Activated naive CD8-positive, alpha-beta T cell treated with anti-CD3 and anti-CD28 coated beads for 36 hours (primary cell): ENCODE measurements at places on chromosomes 13 and 19.

GRCh38 chr19:456547-457110 lies 4.2 kb downstream of the SHC2 start:
- peaks cover 4% of the 10 kb centered on the region for H3K4me1 ChIP-seq
- no peak for DNase-seq
- no peaks in the 10 kb centered on the region for H3K36me3 ChIP-seq
- no peak overlapping the region for H3K27ac ChIP-seq
- H3K27me3 ChIP-seq = peaks cover 9% of the 10 kb centered on the region
- no peak overlapping the region for H3K4me3 ChIP-seq

GRCh38 chr19:57165846-57166245 lies 1.4 kb downstream of the DUXA start:
- H3K4me1 ChIP-seq = no peaks in the 10 kb centered on the region
- peaks cover 8% of the 10 kb centered on the region for H3K27me3 ChIP-seq
- no peak for DNase-seq
- no peak overlapping the region for H3K27ac ChIP-seq
- H3K36me3 ChIP-seq = no peaks in the 10 kb centered on the region

DNA sequence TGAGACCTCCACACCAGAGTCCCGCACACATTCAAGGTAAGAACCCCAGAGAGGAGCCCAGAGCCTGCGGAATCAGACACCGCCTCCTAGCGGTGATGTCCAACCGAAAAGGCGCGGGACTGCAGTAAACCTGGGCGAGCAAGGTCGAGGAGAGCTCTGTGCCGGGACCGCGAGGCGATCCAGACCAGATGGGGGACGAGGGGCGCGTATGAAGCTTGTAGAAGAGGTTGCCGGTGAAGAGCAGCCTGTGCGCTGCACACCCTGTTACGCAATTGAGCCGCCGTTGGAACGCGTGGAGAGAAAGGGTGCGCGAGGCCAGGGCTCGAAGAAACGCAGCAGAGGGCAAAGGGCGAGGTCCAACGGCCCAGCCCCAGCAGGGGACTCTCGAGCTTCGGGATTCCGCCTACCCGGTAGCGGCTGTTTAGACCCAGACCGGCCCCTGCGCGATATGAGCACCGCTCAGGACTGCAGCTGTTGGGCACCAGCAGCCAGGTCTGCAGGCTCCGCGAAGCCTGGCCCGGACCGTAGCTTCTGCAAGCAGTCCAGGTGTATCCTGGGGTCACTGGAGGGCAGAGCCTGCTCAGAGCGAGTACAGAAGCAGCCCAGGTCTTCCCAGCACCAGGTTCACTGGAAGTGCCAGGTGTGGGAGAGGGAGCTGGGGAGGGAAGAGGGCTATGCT lies 65.9 kb upstream of the ZNF599 start:
- H3K27ac ChIP-seq = no peak overlapping the region
- peak overlapping the region; percentile 62 for H3K4me3 ChIP-seq
- peaks cover 16% of the 10 kb centered on the region for H3K4me1 ChIP-seq
- peak; percentile 45 for DNase-seq

DNA sequence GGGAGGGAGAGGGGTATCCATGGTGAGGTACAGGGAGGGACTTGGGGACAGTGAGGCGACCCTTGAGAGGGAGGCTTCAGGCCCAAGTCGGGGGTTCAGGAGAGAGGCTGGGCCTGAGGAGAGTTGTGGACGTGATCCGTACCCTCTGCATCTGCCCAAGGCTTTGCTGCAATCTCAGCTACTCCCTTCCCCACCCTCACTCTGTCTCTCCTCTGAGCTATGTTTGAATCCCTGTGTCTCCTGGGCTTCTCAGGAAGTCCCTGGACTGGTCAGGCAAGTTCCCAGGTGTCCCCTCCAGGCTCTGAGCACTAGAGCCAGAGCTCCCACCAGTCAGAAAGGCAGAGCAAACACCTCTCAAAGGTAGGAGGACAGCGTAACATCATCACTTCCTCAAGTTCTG lies 1.8 kb downstream of the LIN37 start:
- no peak overlapping the region for H3K27ac ChIP-seq
- H3K27me3 ChIP-seq = peaks cover 6% of the 10 kb centered on the region
- H3K4me1 ChIP-seq = peaks cover 29% of the 10 kb centered on the region
- H3K36me3 ChIP-seq = peaks cover 16% of the 10 kb centered on the region

GRCh38 chr13:49533591-49534269 lies 38.0 kb downstream of the PHF11 start:
- H3K4me1 ChIP-seq = peaks cover 7% of the 10 kb centered on the region
- no peak overlapping the region for H3K4me3 ChIP-seq
- DNase-seq = no peak
- H3K27ac ChIP-seq = no peak overlapping the region
- no peaks in the 10 kb centered on the region for H3K27me3 ChIP-seq
- H3K36me3 ChIP-seq = peaks cover 31% of the 10 kb centered on the region

GRCh38 chr19:47821460-47822020 lies at the start of gene CRX:
Gene CRX, plus strand, starts transcription at chr19:47821937. Its CDS starts 12,507 bp downstream, at chr19:47834444.
- H3K36me3 ChIP-seq = no peaks in the 10 kb centered on the region
- no peak within 1 kb of the TSS for H3K27ac ChIP-seq
- no peaks in the 10 kb centered on the region for H3K4me1 ChIP-seq
- H3K27me3 ChIP-seq = peaks cover 30% of the 10 kb centered on the region

GRCh38 chr13:42788601-42789000 lies 7.2 kb downstream of the FAM216B start:
- no peaks in the 10 kb centered on the region for H3K4me1 ChIP-seq
- DNase-seq = no peak
- no peak overlapping the region for H3K4me3 ChIP-seq
- H3K27ac ChIP-seq = no peak overlapping the region

DNA sequence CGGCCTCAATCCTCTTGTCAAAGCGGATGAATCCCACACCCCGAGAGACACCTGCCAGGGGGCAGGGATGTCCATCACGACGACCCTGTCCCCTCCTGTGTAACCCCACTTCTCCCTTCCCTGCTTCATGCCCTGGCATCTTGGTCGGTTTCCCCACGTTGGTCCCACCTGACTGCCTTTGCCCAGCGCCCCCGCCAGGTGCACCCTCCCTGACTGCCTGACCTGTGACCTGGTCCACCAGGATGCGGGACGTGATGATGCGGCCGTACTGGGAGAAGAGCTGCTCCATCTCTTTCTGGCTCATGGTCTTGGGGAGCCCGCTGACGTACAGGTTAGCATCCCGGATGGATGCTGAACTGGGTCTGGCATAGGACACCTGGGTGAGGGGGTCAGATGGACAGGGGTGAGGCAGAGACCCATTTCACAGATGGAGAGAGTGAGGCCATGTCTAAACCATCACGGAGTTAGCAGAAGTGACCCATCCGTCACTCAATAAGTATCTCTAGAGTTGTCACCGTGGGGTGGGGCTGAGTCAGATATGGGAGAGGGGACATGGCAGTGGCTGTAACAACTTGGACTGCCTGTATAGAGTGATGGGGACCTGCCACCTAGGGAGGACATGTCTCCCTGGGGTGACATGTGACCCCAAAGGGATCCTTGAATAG lies 22.5 kb downstream of the ELAVL3 start:
- no peaks in the 10 kb centered on the region for H3K36me3 ChIP-seq
- peaks cover 21% of the 10 kb centered on the region for H3K27me3 ChIP-seq
- H3K4me1 ChIP-seq = no peaks in the 10 kb centered on the region
- H3K27ac ChIP-seq = no peak overlapping the region
- no peak for DNase-seq

GRCh38 chr13:112700291-112701060 lies 10.6 kb downstream of the ATP11A start:
- DNase-seq = no peak
- no peaks in the 10 kb centered on the region for H3K27me3 ChIP-seq
- peaks cover 30% of the 10 kb centered on the region for H3K4me1 ChIP-seq

DNA sequence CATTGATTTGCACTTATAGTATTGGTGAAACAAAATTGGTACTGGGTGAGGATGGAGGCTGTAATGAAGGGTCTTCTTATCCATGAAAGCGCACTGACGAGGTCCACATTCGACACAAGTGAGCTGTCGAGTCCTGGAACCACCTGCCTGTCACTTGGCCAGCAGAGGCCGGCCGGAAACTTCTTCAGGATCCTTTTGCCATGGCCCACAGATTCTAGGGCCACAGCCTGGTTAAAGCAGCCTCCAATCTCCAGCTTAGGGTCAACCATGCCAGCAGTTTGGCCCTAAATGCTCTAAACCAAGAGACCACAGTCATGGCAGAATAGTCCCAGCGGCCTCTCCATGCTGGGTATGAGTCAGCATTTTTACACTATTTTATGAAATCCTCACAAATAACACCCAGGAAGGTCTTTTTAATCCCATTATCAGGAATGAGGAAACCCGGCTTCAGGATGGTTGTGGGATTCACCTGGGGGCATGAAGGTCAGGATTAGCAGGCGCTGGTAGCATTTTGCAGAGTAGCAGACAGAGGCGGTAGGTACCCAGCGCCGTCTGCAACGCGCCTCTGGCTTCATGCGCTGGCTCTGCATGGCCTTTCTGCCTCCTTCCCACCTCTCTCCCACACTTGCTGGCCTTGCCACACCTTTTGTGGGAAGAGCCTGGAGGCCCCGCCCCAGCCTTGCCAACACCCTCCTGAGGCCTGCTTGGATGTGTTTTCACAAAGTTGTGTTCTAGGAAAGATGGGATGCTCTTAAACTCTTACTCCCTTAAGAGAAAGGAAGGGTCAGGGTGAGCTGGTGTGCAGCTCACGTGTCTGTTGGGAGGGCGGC lies 15.2 kb downstream of the GAS6 start:
- H3K27ac ChIP-seq = no peak overlapping the region
- peaks cover 32% of the 10 kb centered on the region for H3K4me1 ChIP-seq
- no peaks in the 10 kb centered on the region for H3K36me3 ChIP-seq

DNA sequence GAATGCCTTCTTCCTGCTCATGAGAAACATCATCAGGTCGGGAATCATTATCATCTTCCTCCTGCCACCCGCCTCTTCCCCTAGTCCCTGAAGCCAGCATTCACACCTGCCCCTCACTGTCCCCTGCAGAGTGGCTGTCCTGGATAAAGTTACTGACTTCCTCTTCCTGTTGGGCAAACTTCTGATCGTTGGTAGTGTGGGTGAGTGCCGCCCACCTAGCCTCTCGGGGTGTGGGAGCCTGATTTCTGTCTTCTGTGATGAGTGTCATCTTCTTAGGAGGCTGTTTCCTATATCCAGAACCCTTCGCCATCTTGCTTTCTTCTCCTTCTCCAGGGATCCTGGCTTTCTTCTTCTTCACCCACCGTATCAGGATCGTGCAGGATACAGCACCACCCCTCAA lies 12.5 kb downstream of the SLC44A2 start:
- peaks cover 19% of the 10 kb centered on the region for H3K4me1 ChIP-seq
- DNase-seq = no peak
- H3K27ac ChIP-seq = peak overlapping the region; percentile 52

DNA sequence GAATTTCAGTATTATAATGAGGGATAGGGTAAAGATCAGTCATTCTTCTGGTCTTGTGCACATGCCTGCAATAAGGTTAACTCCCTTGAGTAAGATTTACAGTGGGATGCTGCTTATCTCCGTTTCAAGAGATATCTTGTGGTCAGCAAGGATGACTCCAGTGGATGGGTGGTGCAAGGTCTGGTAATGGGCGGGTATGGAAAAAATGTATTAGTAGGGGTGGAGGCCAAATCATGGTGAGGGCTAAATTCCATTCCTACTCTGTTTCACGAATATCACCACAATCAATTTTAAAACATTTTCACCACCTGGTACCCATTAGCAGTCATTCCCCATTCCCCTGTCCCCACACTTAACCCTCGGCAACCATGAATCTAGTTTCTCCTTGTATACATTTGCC lies 40.6 kb downstream of the CCDC122 start:
- H3K4me1 ChIP-seq = no peaks in the 10 kb centered on the region
- H3K27ac ChIP-seq = no peak overlapping the region
- H3K4me3 ChIP-seq = no peak overlapping the region
- no peaks in the 10 kb centered on the region for H3K27me3 ChIP-seq

DNA sequence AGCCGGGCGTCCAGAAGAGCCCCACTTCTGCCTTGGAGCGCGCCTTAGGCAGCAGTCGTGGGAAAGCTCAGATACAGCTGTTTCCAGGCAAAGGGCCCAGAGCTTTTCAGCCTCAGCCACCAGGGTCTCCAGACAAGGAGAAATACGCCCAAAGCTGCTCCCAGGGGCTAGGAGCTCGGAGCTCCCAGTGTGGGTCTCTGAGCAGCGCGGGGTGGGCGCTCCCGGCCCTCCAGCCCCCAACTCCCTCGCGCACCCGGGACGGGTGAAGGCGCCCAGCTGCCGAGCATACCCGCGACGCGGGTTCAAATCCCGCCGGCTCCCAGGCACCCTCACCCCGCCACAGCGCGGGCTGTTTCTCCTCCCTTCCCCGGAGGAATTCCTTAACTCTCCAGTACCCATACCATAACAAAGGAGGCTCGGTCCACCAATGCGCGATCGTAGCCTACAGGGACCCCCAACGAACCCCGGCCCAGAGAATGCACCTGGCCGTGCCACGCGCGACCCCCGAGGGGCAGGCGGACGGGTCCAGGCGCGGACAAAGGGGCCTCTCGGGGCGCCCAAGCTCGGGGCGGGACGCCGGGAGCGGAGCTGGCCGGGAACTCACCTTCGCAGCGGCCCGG lies 507 bp downstream of the COL4A1 start:
- no peak for DNase-seq
- H3K27ac ChIP-seq = no peak overlapping the region
- H3K36me3 ChIP-seq = no peaks in the 10 kb centered on the region
- H3K4me3 ChIP-seq = no peak overlapping the region

DNA sequence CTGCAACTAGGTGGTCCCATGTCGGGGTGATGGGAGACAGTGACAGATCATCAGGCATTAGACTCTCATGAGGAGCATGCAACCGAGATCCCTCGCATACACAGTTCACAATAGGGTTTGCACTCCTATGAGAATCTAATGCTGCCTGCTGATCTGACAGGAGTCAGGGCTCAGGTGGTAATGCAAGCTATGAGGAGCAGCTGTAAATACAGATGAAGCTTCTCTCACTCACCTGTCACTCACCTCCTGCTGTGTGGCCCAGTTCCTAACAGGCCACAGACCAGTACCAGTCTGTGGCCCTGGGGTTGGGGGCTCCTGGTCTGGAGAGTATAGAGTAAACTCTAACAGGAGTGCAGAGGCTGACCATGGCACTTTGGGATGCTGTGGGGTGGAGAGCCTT lies 209.2 kb downstream of the DLEU7 start:
- H3K4me3 ChIP-seq = no peak overlapping the region
- no peaks in the 10 kb centered on the region for H3K27me3 ChIP-seq
- H3K36me3 ChIP-seq = no peaks in the 10 kb centered on the region
- peaks cover 3% of the 10 kb centered on the region for H3K4me1 ChIP-seq

- H3K27ac ChIP-seq = no peak overlapping the region
- no peak overlapping the region for H3K4me3 ChIP-seq
- peaks cover 4% of the 10 kb centered on the region for H3K27me3 ChIP-seq
- peaks cover 2% of the 10 kb centered on the region for H3K36me3 ChIP-seq
- DNase-seq = no peak
These were observed 15.2 kb upstream of the CPB2 start for GRCh38 chr13:46119883-46120614.

DNA sequence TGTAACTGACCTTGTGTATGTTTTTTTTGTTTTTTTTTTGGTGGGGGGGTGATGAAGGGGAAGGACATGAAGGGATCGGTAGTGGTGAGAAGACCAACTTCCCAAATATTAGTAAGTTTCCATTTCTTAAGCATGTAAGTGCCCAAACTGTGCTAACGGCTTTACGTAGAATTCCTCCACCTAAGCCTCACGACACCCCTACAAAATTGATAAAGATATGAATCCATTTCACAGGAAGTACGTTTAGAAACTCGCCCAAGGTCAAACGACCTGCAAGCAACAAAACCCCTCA lies 649 bp downstream of the UQCRFS1 start:
- peak overlapping the region; percentile 99 for H3K4me3 ChIP-seq
- no peak for DNase-seq
- H3K27me3 ChIP-seq = peaks cover 7% of the 10 kb centered on the region
- peak overlapping the region; percentile 96 for H3K27ac ChIP-seq
- peaks cover 38% of the 10 kb centered on the region for H3K36me3 ChIP-seq

- no peaks in the 10 kb centered on the region for H3K4me1 ChIP-seq
- no peak overlapping the region for H3K4me3 ChIP-seq
- no peak for DNase-seq
These were observed 606.0 kb downstream of the EFNB2 start for GRCh38 chr13:105929505-105929904.
